Activated CD4-positive, alpha-beta T cell treated with anti-CD3 and anti-CD28 coated beads for 36 hours (primary cell): ENCODE measurements at places on chromosomes 1 and 21. TPM values are rescaled to one million over a fixed set of nuclear protein-coding genes. Genes with fewer than 3 reads are reported as not detected.

GRCh38 chr1:48430832-48431231 is 41.2 kb downstream of the SPATA6 start:
- H3K4me1 ChIP-seq: no peaks in the 10 kb centered on the region
- H3K27me3 ChIP-seq: peaks cover 2% of the 10 kb centered on the region
- no peak overlapping the region for H3K27ac ChIP-seq
- DNase-seq: no peak
- H3K4me3 ChIP-seq: no peak overlapping the region

GRCh38 chr1:158112994-158113758 is 67.5 kb upstream of the CD1D start:
- peak; percentile 69 for DNase-seq
- no peaks in the 10 kb centered on the region for H3K36me3 ChIP-seq

DNA sequence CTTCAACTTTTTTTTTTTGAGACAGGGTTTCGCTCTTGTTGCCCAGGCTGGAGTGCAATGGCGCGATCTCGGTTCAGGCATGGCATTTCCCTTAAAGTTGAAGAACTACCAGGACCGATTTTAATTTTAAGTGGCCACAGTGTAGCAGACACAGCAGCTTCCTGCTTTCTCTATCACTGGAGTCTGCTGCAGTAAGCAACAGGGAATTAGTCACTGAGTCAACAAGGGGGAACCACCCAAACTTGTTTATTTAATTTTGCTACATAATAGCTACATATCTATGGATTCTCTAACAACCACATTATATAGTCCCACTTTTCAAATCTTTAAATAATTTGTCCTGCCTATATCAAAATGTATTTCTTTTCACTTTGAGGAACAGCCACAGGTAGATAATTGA is 12.5 kb upstream of the TNNI3K start:
- no peak overlapping the region for H3K4me3 ChIP-seq
- no peak for DNase-seq
- peaks cover 4% of the 10 kb centered on the region for H3K36me3 ChIP-seq

GRCh38 chr1:45359882-45360513 is 19.8 kb upstream of the MUTYH start:
- no peaks in the 10 kb centered on the region for H3K36me3 ChIP-seq
- no peaks in the 10 kb centered on the region for H3K27me3 ChIP-seq
- DNase-seq: peak; percentile 76
- H3K4me3 ChIP-seq: no peak overlapping the region

GRCh38 chr1:218171302-218171893 is 113.7 kb upstream of the RRP15 start:
- H3K27me3 ChIP-seq: peaks cover 25% of the 10 kb centered on the region
- no peaks in the 10 kb centered on the region for H3K4me1 ChIP-seq
- no peak overlapping the region for H3K4me3 ChIP-seq
- H3K27ac ChIP-seq: no peak overlapping the region
- no peaks in the 10 kb centered on the region for H3K36me3 ChIP-seq

- no peaks in the 10 kb centered on the region for H3K27me3 ChIP-seq
- no peak overlapping the region for H3K4me3 ChIP-seq
- H3K36me3 ChIP-seq: no peaks in the 10 kb centered on the region
- no peak for DNase-seq
- no peaks in the 10 kb centered on the region for H3K4me1 ChIP-seq
These were observed 480.2 kb downstream of the COL11A1 start for GRCh38 chr1:102628109-102628613.

DNA sequence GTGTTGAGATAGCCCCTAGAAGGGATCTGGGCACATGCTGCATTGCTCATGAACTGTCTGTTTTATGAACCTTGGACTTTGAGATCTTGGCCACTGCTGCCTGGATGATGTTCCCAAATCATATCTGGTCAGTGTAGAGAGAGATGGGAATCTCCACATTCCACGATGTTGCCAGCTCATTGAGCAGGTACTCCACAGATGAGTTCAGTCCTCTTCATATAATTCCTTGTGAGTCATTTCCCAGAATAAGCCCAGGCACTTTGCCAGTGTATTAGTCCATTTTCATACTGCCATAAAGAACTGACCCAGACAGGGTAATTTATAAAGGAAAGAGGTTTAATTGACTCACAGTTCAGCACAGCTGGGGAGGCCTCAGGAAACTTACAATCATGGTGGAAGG is 254.0 kb upstream of the RUNX1 start:
- peaks cover 8% of the 10 kb centered on the region for H3K27me3 ChIP-seq
- no peaks in the 10 kb centered on the region for H3K36me3 ChIP-seq
- H3K4me3 ChIP-seq: no peak overlapping the region
- H3K27ac ChIP-seq: no peak overlapping the region
- peaks cover 4% of the 10 kb centered on the region for H3K4me1 ChIP-seq

DNA sequence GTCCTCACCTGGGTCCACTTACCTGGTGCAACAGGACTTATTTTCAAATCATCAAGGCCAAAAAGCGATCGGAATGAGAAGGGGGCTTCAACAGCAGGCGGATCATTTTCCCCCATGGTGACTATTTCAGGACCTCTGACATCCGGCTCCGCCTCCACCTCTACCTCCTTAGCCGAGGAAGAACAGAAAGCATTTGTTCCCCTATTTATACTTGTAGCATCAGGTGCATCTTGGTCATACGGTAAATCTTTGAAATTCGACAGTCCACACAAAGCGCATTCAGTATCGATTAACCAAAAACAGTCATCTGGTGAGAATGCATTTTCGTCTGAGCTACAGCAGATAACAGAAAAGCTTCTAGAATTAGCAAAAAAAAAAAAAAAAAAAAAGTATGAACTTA is 550 bp downstream of the TMPRSS3 start:
- no peaks in the 10 kb centered on the region for H3K27me3 ChIP-seq
- DNase-seq: no peak
- peak overlapping the region; percentile 23 for H3K27ac ChIP-seq
- no peak overlapping the region for H3K4me3 ChIP-seq
- H3K36me3 ChIP-seq: peaks cover 76% of the 10 kb centered on the region
- peaks cover 81% of the 10 kb centered on the region for H3K4me1 ChIP-seq

- no peaks in the 10 kb centered on the region for H3K36me3 ChIP-seq
- H3K27me3 ChIP-seq: peaks cover 15% of the 10 kb centered on the region
- H3K4me1 ChIP-seq: no peaks in the 10 kb centered on the region
- H3K27ac ChIP-seq: no peak overlapping the region
- DNase-seq: no peak
- no peak overlapping the region for H3K4me3 ChIP-seq
These were observed 61.3 kb downstream of the OVGP1 start for GRCh38 chr1:111366256-111366655.

- H3K4me1 ChIP-seq: peaks cover 14% of the 10 kb centered on the region
- peaks cover 39% of the 10 kb centered on the region for H3K36me3 ChIP-seq
These were observed 13.4 kb downstream of the RNASEL start for GRCh38 chr1:182575540-182576149.

GRCh38 chr1:226131639-226132038 is 54.9 kb downstream of the ACBD3 start:
- no peaks in the 10 kb centered on the region for H3K36me3 ChIP-seq
- no peak overlapping the region for H3K27ac ChIP-seq
- DNase-seq: no peak
- no peak overlapping the region for H3K4me3 ChIP-seq

Gene SPRR2F
- total RNA-seq: not detected

Gene CELA2B
- total RNA-seq: not detected

Gene RAB13
- total RNA-seq: 16.6 TPM
